ENCODE measurements at places on chromosomes 12 and 14.
A peak's percentile ranks its signal among the peaks of the same experiment; 100 is the strongest.

DNA sequence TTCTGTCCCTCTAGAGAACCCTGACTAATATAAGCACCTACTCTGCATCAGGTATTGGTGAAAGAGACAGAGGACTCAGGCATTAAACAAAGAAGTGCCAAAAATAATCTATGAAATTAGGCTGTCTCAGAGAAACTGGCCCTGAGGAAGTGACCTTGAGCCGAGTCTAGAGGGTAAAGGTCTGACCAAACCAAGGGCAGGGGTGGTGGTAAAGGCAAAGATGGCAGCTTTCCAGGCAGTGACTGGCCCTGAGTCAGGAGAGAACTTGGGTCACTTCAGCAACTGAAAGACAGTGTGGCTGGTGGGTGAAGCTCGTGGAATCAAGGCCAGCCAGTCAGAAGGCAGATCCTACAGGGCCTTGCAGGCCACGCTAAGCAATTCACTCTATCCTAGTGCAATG lies 30.6 kb downstream of the CDKL1 start:
- no peak for DNase-seq

GRCh38 chr12:107513636-107514400 lies 171.8 kb upstream of the PWP1 start:
- no peak for DNase-seq

DNA sequence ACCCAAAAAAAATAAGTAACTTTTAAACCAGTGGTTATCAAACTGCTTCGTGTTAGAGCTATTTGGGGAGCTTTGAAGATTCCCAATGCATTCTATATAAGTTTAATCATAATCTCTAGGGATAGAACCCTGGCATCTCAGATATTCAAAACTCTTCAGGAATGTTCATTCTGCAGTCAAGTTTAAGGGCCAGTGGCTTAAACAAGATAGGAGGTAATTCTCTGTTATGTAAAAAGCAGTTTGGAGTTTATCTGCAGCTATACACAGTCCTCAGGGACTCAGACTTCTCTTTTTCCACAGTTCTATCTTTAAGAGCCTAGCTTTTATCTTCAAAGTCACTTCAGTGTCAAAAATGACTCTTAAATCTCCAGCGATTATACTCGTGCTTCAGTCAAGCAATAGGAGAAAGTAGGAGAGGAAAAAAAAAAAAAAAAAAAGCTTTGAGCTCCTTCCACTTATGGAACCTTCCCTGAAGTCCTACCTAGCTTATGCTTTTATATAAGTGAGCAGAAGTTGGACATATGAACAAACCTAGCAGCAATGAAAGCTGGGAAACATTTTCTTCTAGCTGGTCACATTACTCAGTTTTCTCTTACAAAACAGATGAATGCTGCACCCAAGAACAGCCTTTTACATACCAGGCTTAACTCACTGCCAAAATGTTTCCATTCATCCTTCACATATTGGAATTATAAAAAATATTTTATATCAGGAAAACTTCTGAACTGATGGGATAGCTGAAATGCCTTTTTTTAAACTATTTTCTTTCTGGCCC lies 302.8 kb downstream of the FSCB start:
- no peak for DNase-seq

DNA sequence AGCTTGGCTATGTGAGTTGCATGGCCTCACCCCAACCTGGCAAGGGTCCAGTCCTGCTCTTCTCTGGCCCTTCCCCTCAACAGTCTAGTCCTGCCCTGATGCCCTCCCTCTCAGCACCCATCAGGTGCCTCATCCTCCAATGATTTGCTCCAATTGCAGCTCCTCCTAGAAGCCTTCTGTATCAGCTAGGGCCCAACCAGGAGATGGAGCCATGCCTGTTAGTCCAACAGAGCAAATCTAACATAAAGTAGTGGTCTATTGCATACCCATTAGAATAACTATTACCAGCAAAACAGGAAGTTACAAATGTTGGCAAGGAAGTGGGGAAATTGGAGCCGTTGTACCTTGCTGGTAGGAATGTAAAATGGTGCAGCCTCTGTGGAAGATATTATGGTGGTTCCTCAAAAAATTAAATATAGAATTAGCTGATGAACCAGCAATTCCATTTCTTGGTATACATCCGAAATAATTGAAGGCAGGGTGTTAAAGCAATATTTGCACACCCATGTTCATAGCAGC lies 163.5 kb downstream of the VRK1 start:
- no peak for DNase-seq

- no peak for DNase-seq
These were observed 72.9 kb upstream of the BTG1 start for GRCh38 chr12:92218394-92219077.

DNA sequence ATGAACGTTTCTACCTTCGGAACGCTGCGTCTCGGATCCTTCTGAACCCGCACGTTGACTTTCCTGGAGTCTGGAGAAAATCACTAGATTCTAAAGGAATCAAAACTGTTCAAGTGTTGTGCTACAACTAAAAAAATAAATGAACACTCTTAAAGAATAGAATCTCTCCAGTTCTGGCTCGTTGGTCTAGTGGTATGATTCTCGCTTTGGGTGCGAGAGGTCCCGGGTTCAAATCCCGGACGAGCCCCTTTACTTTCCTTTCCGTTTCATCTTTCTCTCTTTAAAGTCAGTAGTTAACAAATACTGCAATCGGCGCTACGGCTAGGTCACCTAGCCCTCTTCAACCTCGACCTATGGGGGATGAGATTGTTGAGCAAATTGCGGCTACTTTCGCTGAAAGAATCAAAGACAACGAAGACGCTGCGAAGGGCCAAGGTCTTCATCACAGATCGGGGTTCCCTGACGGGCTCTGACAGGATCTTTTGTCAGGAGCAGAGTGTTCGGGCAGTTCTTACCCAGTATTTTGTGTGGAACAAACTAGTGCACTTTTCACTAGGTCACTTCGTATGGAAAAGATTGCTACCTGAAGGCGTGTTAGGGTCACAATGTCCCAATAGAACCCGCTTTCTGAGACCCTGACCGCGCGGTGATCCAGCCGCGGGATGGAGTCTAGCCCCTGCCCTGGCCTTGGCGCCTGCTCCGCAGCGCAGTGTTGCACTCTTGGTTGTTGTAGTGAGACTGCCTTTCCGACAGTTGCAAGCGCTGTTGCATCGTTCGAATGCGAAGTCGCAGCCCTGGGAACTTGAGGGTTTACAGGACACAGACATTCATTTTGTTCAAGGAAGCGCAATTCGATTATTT lies 8.4 kb downstream of the OR6S1 start:
- peak; percentile 70 for DNase-seq

DNA sequence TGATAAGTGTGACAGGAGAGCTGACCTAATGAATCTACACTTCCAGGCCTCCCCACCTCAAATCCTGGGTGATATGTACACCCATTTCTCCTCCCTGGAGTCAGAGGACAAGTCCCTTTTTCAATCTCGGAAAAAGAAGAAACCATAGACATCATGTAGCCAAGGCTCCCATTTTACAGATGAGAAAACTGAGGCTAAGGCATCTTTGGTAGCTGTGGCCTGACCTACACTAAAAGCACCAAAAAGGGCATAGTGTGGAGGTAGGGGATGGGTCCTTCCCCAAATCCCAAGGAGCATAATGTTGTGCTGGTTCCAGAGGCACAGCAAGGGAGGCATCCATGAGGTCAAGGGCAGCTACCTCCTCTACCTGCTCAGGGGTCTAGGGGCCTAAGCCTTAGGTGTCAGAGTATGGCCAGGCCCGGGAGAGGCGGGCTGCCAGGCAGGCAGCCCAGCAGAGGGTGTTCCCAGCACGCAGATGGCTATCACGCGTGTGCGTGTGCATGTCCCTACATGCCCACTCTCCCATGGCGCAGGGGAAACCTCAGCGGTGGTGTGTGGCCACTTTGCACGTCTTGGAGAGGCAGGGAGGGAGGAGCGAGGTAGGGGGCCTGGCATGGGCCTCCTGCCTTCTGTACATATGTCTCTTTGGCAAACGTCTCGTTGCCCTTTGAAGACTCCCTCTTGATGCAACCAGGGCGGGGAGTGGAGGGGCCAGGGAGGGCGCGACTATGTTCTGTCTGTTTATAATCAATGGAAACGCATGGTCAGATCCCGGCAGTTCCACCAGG lies 2.5 kb downstream of the PGF start:
- no peak for DNase-seq

DNA sequence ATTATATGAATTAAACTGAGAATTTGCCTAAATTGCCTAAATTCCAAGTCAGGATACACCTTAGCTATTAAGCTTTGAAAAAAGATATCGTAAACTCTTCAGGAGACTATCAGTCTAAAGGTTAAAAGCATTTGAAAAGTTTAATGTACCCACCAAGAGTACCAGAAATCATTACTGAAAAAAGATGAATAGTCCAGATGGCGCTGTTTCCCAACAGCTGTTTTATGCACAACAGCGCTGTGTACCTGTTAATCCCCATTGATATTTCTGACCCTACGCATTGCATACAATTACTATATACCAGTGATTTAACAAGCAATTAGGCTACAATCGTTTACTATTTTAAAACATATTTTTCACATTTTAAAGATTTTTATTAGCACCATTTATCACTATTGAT lies 185.0 kb downstream of the PLCZ1 start:
- DNase-seq, result no peak

DNA sequence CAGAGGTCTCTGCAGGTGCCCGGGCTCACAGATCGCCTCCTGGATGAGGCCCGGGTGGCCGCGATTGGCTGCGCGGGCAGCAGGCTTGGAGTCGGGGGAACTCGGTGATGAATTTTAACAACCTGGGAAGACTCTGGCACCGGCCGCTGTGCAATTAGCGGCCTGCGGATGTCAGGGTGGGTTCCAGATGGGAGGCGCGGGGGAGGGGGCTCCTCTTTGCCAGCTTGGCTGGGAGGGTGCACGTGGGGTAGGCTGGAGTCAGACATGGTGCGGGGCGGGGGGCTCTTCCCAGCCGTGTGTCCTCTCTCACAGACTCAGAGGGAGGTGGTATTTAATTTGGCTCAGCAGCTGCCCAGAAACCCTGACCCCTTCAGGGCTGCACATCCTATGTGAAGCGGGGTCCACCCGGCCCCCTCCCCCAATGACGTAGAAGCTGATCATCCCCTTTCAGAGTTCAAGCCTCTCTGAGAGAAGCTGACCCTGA lies 81.4 kb downstream of the KIF26A start:
- no peak for DNase-seq

DNA sequence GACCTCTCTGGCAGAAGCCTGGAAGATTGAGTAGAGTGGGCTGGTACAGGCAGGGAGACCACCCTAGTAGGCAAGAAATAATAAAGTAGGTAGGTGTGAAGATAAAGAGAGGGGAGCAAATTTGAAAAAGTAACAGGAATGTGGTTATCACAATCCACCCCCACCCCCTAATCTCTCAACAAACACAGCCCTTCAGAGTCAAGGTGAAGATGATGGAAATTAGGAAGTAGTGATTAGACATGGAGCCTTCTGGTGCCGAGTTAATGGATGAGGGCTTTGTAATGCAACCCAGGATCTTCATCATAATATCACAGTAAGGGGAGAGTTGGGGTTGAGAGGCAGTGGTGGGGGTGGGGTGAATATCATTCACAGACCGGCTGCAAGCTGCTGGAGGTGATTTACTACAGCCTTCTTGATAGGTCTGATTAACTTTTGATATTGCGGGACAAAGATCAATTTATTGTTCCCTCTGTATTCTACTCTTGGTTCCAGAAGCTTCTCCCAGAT lies 29.2 kb upstream of the CRY1 start:
- no peak for DNase-seq

DNA sequence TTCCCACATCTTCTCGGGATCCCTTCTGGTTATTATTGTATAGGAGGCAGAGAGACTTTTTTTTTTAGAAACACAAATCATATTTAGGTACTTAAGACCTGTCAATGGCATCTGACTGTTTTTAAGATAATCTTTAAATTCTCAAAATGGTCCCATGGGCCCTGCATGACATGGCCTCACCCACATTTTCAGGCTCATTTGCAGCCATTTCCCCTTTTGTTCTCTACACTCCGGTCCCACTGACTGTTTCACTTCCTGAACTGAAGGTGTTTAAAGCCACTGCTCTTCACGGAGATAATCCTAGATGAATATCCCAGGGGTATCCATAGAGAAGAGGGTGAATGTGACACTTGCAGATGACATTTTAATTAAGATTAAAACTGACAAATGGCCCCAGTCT lies 12.3 kb upstream of the C12orf71 start:
- no peak for DNase-seq

GRCh38 chr12:119565404-119565803 lies 28.2 kb upstream of the TMEM233 start:
- DNase-seq, result no peak

- DNase-seq, result no peak
These were observed 103.4 kb upstream of the MAP1LC3B2 start for GRCh38 chr12:116455540-116456329.

GRCh38 chr12:59041241-59042121 lies 121.2 kb upstream of the LRIG3 start:
- no peak for DNase-seq

DNA sequence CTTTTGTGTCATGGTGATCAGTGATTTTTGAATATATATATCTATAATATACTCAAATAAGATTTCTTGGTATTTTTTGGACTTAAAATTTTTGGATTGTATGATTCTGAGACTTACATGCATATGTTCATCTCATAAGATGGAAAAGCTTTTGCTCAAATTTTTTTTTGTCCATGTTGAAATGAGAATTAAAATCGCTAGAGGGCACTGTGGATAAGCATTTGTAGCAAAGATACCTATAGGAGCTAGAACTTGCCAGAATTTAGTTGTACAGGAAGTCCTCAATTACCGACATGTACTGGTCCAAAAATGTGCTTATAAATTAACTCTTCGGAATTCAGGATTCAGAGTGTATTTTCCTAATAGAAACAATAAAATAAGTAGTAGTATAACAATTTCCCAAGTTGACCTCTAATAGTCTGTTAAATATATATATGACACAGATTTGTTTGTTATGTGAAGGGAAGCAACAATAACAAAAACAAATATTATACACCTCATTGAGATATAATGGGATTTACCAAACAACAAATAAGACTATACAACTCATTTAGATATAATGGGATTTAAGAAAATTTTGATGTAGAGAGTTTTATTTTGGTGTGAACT lies 179.6 kb downstream of the TMEM117 start:
- no peak for DNase-seq

- DNase-seq, result peak; percentile 96
These were observed at the start of gene PWP1 for GRCh38 chr12:107685360-107686248. PWP1 (plus strand) TSS chr12:107685799; CDS start chr12:107685900, 101 bp downstream.

- DNase-seq, result peak; percentile 95
These were observed 14.0 kb upstream of the RACGAP1 start for GRCh38 chr12:50039151-50039835.

- no peak for DNase-seq
These were observed 198.1 kb downstream of the KCNH5 start for GRCh38 chr14:62847168-62847567.

- no peak for DNase-seq
These were observed 35.2 kb downstream of the TMEM132D start for GRCh38 chr12:129868575-129868974.

DNA sequence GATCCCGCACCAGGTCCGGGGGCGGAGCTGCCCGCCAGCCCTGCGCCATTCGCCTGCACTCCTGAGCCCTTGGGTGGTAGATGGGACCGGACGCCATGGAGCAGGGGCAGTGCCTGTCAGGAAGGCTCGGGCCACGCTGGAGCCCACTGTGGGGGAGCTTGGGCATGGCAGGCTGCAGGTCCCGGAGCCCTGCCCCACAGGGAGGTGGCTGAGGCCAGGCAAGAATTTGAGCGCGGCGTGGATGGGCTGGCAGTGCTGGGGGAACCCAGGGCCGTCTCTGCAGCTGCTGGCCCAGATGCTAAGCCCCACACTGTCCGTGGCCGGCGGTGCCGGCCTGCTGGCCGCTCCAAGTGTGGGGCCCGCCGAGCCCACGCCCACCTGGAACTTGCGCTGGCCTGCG lies 260.0 kb downstream of the NPAS3 start:
- no peak for DNase-seq

- no peak for DNase-seq
These were observed 467.1 kb upstream of the TMPO start for GRCh38 chr12:98048326-98048725.
